ENCODE measurements at places on chromosomes 1 and 21.

DNA sequence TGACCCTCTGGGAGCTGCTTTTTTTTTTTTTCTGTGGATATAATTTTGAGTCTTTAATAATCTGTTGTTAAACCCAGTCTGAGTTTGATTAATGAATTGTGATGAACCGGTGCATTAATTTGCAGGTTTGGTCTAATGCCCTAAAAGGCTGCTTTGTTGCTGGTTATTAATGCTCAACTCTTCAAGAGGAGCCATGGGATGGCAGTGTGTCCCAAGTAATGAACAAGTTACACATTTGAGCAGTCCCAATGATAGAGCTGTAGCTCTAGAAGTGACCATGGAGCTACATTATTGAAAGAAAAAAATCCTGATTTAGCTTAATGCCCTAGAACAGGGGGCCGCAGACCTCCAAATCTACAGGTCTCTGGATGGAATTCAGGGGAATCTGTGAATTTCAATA, 53.1 kb downstream of the RWDD3 start:
- DNase-seq, result no peak

DNA sequence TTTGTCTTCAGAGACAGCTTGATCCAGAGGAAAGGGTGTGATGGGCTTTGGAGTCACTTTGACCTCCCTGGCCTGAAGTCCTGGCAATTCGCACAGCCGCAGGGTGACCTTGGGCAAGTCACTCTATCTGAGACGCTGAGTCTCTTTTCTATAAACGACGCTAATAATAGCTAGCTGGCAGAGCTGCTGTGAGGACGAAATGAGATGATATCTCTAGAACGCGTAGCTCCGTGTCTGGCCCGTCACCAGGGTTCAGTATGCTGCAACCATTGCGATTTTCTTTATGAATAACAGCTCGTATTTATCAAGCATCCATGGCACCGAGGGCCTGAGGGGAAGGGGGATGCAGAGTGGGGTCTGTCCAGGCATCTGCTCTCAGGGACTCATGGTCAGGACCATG, 58.7 kb downstream of the IGSF21 start:
- DNase-seq, result no peak

GRCh38 chr1:209241487-209241886, 342.0 kb upstream of the CAMK1G start:
- no peak for DNase-seq

- DNase-seq, result no peak
Observed at GRCh38 chr1:47646676-47647075, 208.8 kb downstream of the FOXD2 start.

DNA sequence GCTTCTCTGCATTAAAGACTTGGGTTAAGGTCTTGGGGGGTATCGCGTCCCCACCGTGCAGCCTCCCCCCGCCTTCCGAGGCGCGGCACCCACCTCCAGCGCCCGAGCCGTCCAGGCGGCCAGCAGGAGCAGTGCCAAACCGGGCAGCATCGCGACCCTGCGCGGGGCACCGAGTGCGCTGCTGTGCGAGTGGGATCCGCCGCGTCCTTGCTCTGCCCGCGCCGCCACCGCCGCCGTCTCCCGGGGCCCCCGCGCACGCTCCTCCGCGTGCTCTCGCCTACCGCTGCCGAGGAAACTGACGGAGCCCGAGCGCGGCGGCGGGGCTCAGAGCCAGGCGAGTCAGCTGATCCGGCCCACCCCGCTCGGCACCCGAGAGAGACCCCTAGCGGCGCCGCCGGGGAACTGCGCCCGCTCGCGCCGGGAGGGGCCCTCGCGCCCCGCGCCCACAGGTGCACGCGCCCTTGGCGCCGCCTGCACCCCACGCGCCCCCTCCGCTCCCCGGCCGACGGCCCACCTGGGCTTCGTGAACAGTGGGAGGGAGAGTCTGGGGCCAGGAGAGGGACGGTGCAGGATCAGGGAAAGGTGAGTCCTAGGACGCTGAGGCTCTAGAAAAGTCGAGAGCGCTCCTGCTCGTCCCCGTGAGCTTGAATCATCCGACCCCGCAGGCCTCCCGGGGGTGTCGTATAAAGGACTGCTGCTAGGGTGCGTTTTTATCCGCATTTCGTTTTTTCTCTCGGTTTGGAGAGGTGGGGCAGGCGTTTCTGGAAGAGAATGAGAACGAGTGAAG, at the start of gene APP:
Gene APP, minus strand, starts transcription at position 300 of the 787 bp plus-strand sequence. Its CDS starts 150 bp downstream, at position 150.
- DNase-seq, result peak; percentile 38

GRCh38 chr21:42308161-42308913, 6.9 kb downstream of the TFF3 start:
- no peak for DNase-seq

GRCh38 chr1:29689372-29690030, 453.2 kb downstream of the PTPRU start:
- no peak for DNase-seq

DNA sequence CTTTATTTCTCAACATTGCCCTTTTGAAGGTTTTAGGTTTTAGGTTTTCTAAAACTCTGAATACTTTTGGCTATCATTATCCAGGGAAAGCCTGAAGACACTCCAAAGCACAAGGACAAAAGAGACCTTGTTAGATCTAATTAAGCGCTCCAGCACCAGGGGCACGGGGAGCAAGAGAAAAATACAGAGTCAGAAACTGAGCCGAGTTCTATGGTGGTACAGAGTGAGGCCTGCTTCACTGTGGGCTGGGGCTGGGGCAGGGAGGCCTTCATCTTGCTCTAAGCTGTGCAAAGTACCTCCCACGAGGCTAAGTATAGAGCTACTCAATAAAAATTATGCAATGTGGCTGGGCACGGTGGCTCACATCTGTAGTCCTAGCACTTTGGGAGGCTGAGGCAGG, 19.7 kb upstream of the RAB4A start:
- DNase-seq, result no peak

GRCh38 chr1:111214074-111214801, 13.3 kb upstream of the CHI3L2 start:
- DNase-seq, result peak; percentile 21

- DNase-seq, result no peak
Observed at GRCh38 chr1:114428083-114428754, 82.8 kb downstream of the TRIM33 start.

DNA sequence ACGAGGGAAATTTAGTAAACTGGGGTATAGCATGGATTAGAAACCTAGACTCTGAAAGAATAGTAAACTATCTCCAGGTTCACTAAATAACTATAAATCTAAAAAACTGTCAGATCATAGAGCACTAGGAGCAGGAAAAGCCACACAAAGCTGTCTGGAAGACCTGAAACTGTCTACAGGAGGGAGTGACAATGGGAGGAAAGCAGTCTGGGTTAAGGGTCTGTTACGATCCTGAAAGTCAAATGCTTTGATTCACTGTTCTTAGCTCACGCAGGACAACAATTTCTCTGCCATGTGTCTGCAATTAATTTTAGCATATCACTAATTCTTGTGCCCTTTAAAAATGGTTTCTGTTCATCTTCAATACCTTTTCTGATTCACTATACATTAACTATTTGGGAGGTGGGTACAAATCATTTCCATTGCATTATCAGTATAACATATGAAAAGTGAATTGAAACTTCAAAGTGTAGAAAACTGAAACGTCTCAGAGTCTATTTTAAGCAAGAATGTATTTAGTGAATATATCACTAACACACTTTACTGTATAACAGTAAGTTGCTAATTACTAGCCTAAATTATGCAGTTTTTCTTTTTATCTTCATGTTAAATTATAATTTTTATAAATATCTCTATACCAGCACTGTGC, 18.4 kb downstream of the CEP170 start:
- DNase-seq, result no peak

- DNase-seq, result no peak
Observed at GRCh38 chr21:34345892-34346291, 17.9 kb upstream of the KCNE2 start.

- no peak for DNase-seq
Observed at GRCh38 chr1:42454403-42454802, 1.4 kb downstream of the ZMYND12 start.

DNA sequence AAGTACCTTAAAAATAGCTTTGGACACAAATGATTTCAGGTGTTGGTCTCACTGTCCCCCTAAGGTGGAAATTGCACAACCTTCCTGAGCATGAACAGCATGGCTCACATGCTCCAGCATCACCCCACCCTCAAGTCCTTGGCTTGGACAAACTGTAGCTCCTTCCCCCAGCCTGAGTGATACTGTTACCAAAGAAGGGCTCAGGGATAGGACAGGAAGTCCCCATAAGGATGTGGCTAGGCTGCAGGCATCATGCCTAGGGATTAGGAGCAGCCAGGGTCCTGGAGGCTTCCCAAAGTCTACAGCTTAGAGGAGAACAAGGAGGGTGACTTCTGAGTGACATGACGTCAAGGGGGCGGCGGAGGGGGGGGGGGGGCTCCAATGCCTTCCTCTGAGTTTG, 10.1 kb downstream of the FAM78B start:
- no peak for DNase-seq

- no peak for DNase-seq
Observed at GRCh38 chr1:11318982-11319381, 46.0 kb downstream of the UBIAD1 start.

DNA sequence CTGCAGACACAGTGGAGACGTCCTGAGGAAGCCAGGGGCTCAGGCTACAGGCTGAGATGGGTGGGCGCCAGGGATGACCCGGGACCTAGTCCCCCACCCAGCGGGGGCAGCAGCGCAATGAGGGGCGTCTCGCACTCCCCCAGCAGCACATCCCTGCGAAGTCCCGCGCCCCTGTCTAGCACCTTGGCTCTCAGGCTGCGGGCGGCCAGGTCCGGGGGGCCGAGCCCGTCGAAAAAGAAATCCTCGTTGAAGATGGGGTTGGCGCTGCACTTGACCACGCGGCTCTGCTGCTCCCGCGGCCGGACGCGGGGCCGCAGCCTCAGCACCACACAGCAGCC, 1.8 kb downstream of the C2CD4D start:
- DNase-seq, result no peak

DNA sequence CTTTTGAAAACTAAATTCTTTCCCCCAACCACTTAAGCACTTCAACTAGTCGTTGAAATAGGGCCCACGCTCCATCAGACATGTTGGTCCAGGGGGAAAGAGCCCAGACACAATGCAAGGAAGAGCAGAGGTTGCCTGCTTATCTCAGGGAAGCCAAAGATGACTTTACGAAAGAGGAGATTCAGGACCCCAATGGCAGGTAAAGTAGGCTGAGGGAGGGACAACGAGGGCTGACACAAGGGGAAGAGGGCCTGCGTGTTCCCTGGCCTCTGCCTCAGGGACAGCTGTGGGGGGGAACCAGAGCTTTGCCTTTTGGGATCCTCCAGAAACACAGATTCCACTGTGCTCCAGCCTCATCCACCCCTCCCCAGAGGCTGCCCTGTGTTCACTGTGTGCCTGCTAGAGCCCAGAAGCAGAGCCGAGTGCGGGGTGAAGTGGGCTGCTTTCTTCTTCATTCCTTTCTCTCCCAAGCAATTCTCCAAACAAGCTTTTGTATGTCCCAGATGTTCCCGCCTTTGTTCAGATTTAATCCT, 135.5 kb upstream of the GRIK3 start:
- no peak for DNase-seq

- no peak for DNase-seq
Observed at GRCh38 chr1:1425753-1426495, 4.8 kb upstream of the ANKRD65 start.

DNA sequence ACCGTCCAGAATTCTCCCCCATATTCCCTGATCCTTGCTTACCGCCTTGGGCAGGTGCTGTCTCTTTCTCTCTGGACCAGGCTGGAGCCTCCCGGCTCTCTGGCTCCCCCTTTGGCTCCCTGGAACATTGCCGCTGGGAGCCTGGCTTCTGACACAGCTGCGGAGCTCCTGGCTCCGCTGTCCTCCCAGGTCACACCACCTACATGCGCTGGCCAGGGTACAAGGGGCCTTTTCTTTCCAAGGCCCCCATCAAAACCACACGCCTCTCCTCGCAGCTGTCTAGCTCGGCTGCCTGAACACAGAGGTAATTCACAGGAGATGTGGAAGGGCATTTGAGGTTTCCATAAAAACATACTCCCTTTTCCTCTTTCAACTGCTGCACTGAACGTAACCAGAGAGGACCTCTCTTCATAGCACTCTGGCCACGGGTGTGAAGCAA, 7.5 kb upstream of the ZNF648 start:
- DNase-seq, result peak; percentile 6

DNA sequence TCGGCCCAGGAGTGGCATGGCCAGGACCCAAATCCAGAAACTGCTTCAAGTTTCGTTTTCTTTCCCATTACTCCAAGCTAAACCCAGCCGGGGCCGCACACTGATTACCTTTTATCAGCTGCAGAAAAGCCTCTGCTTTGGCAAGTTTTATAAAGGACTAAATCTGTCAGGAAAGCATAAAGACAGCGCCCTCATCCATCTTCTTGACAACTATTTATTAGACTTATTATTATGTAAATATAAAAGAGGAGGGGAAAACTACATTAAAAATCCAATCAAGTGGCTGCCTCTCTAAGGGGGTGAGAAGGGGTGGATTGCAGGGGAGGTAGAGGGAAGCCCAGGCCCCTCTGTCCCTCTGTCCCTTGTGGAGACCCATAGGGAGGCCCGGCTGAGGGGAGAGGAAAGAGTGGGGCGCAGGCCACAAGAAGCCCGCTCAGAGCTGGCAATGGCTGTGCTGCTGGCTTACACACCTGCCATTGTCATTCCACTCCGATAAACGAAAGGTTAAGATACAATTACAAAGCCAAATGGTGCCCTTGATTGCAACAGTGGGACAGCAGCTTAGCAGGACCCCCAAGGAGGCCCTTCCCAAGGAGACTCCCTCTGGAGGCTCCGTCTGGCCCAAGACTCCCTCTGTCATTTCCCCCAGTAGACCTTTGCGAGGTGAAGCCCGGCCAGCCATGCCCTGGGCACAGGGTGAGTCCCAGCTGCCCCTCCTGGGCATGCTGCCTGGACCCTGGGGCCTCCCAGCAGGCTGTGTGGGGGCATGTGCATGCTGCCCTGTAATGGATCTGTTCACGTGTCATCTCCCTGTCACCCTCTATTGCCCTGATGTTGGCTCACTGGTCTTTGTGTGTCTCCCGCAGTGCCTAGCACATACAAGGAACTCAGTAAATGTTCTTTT, 45.4 kb downstream of the KCND3 start:
- no peak for DNase-seq

All from NCI-H748 treated with DMSO at 0.1 percent for 48 hours (cell line).